ENCODE measurements at places on chromosomes 3 and 15.

DNA sequence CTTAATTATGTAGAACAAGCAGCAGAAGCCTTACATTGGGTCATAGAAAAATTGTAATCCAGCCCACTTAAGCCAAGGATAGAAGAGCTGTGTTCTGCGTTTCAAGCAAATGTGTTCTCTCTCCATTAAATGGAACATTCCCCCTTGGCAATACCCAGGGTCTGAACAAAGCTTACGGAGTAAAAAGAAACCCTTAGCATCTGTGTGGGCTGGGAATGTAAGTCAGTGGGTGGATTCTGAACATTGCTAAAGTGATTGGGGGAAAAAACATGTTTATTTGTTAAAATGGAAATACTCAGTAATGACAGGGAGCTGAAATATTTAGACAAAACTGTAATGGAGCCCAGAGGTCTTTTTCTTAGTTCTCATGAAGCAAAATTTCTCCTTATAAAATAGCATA is 147.4 kb downstream of the DUT start:
- no peak for DNase-seq

DNA sequence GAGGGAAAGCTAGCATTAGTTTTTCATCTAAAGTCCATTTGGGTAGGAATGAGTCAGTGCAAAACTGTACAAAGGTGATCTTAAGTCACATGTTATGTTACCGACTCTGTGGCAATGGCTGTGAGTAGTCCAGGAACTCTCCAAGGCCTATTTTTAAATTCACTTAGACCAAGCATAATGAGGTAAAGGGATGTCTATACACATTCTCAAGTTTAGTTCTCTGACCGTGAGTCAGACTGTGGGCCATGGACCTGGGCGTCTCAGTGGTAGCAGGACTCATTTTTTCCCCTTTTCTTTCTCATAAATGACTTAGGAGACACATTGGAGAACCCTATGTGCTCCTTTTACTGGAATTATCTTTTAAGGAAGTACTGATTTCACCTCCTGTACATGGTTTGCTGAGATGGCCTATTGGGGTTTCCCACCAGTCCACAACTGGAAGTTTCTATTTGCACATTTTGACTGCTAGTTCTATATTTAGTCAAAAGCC is 488.7 kb upstream of the TPRG1 start:
- peak; percentile 94 for DNase-seq

- DNase-seq, result no peak
Observed at GRCh38 chr3:47877290-47877689, 74.4 kb downstream of the DHX30 start.

GRCh38 chr3:172189987-172190603 is 150.7 kb downstream of the FNDC3B start:
- DNase-seq, result no peak

DNA sequence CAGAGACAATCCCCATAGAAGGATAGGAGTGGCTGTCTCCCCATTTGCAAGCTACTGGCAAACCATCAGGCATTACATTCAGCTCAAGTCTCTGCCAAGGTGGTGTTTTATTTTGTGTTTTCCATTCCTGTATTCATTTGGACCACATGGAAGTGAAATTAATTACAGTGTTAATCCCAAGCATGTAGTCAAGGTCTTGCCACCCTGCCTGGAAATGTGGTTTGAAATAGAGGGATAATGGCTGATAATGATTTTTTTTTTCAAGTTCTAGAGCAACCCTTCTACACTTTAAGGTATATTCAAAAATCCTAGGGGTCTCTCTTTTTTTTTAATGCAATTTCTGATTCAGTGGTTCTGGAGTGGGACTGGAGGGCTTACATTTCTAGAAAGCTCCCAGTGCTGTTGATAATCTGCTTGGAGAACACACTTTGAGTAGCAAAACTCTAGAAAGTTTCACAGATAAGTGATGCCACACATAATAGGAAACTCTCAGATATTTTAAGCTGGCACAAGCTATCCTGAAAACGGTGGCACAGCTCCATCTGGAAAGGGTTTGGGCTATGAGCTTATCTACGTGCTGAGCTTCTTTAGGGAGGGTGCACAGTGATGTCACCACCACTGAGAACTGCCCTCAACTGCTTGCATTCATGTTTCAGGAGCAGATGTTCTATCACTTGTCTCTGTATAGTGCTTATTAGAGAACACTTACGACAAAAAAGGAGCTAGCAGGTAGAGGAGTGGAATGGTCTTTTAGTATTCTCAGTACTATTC is 140.1 kb upstream of the IL12A start:
- DNase-seq, result no peak

GRCh38 chr15:67521783-67522568 is 1.0 kb downstream of the C15orf61 start:
- DNase-seq, result no peak

- no peak for DNase-seq
Observed at GRCh38 chr15:74593122-74593521, 22.5 kb upstream of the CLK3 start.

- no peak for DNase-seq
Observed at GRCh38 chr3:141699324-141699723, 38.8 kb upstream of the RNF7 start.

- DNase-seq, result no peak
Observed at GRCh38 chr15:72302955-72303354, 17.0 kb downstream of the CELF6 start.

GRCh38 chr3:41120460-41120859 is 78.8 kb upstream of the CTNNB1 start:
- DNase-seq, result no peak

- DNase-seq, result no peak
Observed at GRCh38 chr15:23403550-23403949, 43.5 kb downstream of the GOLGA6L2 start.

All from non-pigmented ciliary epithelial cell (primary cell).